ENCODE measurements at places on chromosomes 5 and 9.

DNA sequence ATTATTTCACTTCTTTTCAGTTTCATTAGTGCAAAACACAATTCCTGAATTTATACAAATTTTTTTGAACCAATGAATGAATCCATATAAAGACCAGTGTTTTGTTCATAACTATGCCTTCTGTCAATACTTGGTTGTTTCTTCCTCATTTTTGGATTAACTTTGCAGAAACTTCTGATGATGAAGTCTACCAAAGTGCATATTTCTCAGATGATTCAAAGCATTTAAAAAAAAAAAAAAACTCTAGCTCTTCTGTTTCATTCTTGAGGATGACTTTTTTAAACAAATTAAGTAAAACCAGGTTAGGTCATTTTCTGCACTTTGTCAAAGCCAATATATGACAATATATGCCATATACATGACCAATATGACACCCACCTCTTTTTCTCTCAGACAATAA lies 92.6 kb downstream of the CHSY3 start:
- no peak for DNase-seq

- DNase-seq, result no peak
These were observed 174.0 kb downstream of the HMHB1 start for GRCh38 chr5:143985832-143986515.

DNA sequence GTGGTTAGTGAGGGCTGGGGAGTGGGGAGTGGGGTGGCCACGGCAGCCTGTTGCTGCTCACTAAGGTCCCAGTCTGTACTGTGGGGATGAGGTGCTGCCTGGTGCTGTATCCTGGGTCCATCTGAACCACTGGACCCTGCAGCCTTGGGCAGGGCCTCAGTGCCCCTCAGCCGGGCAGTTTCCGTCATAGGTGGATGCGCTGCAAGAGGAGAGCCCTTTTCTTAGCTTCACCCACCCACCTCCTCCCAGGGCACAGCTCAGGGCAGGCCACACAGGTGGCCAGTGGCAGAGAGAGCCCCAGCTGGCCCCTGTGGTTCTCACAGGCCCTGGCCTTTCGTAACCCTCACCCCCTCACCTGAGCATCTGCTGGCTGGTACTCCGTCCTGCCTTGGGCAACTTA lies 46.2 kb downstream of the WNK2 start:
- no peak for DNase-seq

GRCh38 chr5:178194026-178194425 lies 6.9 kb upstream of the GMCL2 start:
- no peak for DNase-seq

GRCh38 chr5:142671801-142672200 lies 14.1 kb downstream of the FGF1 start:
- no peak for DNase-seq

- no peak for DNase-seq
These were observed 154.0 kb downstream of the PAX5 start for GRCh38 chr9:36880075-36880474.
